ENCODE measurements at places on chromosomes 12 and 14. TPM values are rescaled to one million over a fixed set of nuclear protein-coding genes. Genes with fewer than 3 reads are reported as not detected.

- DNase-seq: no peak
Observed at GRCh38 chr14:66216763-66217162, 269.4 kb upstream of the CCDC196 start.

DNA sequence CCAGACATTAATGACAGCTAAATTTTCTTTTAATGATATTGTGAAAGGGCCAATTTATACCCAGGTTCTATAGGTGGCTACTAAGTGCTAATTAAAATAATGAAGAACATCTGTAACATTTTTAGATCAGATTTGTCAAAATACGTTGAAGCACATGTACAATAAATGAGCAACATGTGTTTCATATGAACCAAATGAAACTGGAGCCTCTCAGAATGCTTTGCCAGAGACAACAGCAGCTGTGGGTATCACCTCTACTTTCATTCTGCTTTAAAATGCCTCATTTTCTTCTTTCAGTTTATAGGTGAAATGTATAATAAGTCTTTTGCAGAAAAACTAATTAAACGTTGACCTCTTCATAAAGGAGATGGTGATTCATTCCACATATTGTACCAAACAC lies 26.1 kb upstream of the MYF6 start:
- no peak for DNase-seq

SMCO2 gene
- total RNA-seq: 1.6 TPM

- no peak for DNase-seq
Observed at GRCh38 chr12:9760699-9761418, at the start of gene CD69. Gene CD69, minus strand, starts transcription at chr12:9760901. Its CDS starts 81 bp downstream, at chr12:9760820.

HIF1A gene
- 141 TPM for total RNA-seq
